ENCODE measurements at places on chromosomes 3 and 15.
A peak's percentile ranks its signal among the peaks of the same experiment; 100 is the strongest.

DNA sequence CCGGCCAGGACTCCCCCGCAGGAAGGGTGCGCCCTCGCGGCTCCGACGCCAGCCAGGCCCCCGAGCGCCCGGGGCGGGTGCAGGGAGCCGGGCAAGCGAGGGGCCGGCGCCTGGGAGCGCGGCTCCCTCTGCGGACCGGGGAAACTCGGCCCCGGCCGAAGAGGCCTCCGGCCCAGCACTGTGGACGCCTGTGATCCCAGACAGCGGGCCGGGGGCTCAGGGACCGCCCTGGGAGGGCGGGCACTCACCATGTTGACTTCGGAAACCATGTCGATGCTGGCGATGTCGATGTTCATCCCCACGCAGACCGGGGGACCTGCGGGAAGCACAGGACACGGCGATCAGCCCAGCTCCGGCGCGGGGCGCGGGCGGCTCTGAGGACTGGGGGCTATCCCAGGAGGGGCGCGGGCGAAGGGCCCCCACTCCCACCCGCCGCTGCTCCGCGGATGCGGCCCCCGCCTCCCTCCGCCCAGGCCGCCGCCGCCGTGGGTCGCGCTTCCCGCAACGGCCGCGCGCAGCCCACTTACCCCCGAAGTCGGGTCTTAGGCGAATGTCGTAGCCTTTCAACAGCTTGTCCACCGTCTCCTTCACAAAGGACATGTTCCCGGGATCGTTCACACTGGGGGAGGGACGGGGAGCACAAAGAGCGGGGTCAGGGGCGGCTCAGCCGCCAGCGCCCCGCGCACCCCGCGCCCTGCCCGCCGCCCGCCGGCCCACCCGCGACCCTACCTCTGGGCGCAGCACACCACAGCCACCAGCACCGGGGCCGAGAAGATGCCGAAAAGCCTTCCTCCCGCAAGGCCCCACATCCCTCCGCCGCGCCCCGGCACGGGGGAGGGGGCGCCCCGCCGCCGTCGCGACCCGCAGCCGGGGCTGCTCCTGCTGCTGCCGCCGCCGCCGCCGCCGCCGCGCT, at the start of gene GABRB3:
GABRB3 (minus strand) TSS at position 913 of the 913 bp plus-strand sequence.
- DNase-seq = peak; percentile 67

GRCh38 chr15:63038926-63039673, 3.4 kb upstream of the TPM1 start:
- no peak for DNase-seq

- no peak for DNase-seq
Measured at GRCh38 chr3:187705164-187705563, 2.8 kb upstream of the RTP2 start.

- DNase-seq = peak; percentile 93
Measured at GRCh38 chr3:143464850-143465249, 345.3 kb downstream of the CHST2 start.

DNA sequence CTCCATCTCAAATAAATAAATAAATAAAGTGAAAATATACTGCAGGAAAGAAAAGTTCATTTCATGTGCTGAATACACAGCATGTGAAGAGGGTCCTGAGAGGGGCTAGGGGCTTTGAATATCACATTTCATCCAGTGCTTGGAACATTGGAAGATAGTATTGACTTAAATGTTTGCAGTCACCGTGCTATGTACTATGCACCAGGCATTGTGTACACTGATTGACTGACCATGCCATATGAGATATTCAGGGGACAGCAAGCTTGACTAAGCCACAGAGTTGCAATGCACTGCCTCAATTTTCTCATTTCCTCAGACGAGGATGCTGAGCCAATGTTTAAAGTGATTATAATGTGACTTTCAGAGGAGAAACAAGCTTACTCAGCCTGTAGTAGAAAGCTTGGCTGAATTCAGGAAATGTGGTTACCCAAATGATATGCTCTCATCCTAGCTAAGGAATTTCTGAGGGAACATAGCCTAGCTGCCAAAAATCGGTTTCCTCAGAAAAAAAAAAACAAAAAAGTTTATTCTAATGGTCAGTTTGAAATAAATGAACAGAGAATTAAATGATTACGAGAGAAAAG, 557.9 kb downstream of the FGF12 start:
- DNase-seq = no peak

DNA sequence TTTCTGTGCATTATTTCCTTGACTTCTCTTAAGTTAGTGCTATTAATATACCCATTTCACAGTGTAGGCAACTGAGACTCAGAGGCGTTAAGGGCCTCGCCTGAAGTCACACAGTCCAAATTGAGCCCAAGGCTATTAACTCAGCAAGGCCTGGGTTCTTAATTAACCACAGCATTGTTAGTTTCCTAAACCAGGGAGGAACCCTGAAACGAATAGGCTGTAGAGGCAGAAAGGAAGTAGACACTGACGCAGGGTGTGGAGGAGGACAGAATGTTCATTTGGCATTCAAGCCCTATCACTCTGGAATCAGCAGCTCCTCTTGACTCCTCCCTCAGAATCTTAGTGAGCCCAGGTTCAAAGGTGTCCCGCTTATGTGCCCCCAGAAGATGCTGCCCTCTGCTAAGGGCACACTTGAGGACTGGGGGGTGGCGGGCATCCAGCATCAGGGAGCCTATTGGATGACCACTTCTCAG, 13.9 kb downstream of the ARHGEF3 start:
- DNase-seq = no peak

DNA sequence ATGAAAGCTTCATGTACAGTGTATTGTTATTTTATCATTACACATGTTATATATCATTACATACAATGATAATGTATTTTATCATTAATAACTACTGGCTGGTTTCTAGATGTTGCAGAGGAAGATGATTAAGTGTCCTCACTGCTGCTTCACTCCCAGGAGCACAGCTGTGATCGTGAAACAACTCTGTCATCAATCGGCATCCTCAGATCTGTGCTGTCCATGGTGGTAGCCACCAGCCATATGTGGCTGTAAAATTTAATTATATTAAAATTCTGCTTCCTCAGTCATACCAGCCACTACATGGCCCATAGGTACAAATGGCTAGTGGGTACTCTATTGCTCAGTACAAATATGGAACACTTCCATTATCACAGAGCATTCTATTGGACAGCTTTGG, 379.4 kb upstream of the CFAP20DC start:
- DNase-seq = no peak

DNA sequence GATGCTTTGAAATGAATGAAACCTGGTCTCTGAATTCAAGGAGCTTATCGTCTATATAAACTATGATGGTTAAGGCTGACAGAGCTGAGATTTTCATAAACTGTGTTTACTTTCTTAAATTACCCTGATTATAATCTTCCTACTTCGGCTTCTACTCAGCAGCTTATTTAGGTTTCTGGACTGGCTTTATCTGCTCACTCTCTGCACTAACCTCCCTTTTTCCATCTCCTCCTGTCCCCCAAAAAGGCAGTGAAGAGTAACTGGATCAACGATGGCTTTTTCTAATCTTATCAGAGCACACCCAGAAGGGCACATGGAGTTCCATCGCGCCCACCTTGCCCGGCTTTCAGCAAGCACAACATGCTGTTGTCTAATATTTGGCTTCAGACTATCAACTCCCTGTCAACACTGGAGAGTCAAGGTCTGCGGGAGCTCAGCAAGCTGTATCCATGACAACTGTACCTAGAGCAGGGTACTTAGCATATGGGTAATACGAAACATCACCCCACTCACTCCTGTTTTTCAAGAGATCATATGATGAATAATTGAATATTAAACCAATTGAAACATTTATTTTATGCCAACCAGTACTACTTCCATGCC, 417.3 kb downstream of the GABRB3 start:
- DNase-seq = peak; percentile 88

DNA sequence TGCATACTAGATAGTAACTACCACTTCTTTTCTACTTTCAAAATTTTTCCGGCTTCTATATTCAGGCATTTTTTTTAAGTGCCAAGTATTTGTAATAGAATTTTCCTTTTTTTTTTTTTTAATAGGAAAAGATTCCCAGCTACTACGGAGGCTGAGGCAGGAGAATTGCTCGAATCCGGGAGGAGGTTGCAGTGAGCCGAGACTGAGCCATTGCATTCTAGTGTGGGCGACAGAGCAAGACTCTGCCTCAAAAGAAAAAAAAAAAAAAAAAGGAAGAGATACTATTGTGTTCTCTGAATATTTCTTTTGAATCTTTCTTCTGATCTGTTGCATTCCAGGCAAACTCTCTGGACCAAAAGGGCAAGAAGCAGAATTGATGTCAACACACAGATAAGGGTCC, 557.3 kb downstream of the FGF12 start:
- no peak for DNase-seq

DNA sequence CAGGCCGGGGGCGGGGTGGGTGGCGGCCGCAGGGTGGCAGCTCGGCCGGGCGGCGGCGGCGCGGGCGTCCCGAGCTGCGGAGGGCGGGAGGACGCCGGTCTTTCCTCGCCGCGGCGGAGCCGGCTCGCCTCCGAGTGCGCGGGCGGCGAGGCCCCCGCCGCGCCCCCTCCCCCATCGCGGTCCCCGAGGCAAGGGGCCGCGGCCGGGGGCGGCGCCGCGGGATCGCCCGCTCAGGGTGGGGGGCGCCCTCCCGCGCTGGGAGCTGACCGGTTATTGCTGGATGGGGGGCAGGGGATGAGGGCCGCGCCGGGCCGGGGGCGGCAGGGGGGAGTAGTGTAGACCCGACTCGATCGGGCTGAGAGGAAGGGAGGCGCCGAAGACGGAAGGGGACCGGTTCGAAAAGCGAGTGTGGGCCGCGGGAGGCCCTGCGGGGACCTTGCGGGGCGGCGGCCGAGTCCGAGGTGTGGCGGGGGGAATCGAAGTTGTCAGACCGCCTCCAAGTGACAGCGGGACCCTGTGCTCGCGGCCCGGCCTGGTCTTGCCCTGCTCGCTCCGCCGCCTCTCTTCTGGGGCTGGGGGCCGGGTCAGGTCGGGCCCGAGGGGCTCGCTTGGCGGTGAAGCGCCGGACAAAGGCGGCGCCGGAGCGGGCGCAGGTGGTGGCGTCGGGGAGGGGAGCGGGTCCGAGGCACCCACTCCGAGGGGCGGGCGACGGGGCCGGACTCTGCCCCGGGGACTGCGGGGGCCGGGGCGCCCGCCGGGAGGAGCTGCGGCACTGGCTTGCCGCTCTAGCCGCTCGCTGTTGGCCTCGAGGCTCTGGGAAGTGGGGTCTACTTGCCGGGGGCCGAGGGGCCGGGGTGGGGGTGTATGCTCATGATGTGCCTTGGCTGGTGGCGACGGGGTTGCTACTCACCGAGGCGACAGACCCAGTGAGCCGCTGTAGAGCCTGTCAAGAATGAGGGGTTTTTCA, 1.1 kb downstream of the BAHD1 start:
- peak; percentile 67 for DNase-seq

GRCh38 chr3:38108649-38109579, 28.0 kb downstream of the ACAA1 start:
- no peak for DNase-seq

DNA sequence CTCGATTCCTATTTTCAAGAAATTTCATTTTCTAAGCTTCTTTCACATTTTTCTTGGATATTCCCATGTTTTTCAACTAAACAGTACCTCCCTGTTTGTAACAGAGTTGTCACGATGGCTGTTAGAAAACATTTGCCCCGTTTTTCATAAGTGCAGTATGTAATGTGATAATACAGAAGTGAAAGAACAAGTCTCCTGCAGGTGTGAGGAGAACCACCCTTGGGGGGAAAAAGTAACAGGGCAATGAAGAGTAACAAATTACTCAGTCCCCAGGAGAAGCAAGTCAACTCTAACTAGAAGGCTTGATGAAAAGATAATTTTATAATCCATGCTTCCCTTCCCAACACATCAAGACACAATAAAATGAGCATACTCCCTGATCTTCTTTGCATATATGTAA, 493.3 kb downstream of the FOXP1 start:
- DNase-seq = no peak

GRCh38 chr15:91209726-91210125, 109.7 kb downstream of the SV2B start:
- peak; percentile 88 for DNase-seq

DNA sequence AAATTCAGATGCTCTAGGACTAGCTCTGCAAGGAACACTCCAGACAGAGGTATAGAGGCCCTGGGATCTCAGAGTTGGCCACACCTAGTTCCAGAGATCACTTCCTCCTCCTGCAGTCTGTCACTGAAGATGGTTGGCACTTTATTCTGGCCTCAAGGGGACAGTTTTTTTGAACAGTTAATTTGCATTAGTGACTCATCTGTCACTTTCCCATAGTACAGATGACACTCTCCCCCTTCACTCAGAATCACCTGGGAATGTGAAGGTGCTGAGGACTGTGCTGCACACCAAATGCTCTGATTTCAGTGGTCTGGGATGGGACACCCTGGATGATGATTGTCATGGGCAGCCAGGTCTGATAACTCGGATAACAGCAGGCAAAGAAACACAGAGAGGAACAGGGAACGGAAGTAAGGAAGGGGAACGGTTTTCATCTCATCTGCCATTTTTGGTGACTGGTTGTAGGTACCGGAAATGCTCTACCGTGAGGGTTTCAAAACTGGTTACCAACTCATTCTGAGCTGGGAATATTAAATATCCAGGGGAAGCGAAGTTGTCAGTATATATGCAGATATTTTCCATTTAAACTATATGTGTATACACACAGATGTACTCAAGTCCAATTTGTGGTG, 232.5 kb upstream of the ST8SIA2 start:
- DNase-seq = no peak

DNA sequence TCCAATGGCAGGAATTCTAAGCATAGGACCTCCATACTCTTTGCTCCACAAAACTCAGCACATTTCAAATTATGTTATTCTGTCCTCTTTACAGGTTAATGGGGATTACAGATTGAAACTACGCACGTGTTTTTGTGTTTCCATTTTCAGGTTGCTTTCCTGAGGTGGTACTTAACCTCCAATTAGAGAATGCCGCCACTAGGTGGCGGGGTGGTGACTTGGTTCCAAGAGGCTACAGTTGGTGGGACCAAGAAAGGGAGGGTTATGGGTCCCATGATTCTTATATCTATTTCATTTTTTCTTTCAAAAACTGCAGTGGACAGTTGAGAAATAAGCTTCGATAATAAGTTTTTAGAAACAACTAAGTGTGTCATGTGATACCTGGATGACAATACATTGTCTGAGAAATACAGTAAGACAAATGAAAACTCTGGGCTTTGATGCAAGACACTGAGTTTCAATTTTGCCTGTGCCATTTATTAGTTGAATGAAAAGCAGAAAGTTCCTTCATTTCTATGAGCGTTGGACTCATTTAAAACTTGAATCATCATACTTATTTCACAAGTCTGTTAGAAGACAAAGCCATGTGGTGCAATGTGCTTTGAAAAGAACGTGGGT, 539.0 kb downstream of the FGF12 start:
- peak; percentile 47 for DNase-seq

DNA sequence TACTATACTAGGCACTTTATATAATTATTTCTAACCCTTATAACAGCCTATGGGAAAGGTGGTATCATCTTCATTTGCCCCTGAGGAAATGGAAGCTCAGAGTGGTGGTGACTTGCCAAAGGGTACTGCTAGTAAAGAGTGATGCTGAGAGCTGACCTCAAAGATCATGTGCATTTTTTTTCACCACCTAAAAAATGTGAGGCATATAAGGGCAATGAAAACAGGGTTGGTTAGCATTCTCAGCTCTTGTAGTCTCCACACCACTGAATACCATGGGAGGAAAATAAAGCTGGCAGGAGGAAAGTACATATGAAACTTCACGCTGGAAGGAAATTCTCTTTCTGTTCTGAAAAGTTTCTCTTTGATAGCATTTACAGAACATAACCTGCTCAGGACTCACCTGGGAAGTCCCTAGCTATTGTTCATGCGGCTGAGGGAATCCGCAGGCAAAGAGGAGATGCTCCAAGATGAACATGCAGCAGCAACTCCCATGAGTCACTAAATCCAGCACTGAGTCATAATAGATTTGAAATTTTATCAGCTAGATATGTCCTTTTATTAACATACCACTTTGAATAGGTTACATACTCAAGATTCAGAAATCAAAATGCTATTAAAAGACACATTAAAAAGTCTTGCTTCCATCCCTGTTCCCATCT, 17.3 kb downstream of the FAIM start:
- DNase-seq = no peak

- no peak for DNase-seq
Measured at GRCh38 chr3:127446756-127447155, 143.8 kb downstream of the TPRA1 start.
